ENCODE measurements at places on chromosomes 12 and 14.

DNA sequence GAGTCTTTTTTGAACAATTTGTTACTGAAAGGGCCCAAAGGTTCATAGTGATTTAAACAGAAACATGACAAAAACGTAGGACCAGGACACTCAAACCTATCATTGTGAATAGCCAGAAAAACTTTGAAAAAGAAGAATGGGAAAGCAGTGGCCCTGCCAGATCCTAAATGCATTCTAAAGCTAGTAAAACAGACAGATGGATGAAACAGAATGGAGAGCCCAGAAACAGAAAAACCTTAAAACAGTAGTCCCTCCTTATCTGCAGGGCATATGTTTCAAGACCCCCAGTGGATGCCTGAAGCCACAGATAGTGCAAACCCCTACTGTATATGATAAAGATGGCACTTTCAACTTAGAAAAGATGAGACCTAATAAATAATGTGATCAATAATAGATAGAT is 93.7 kb downstream of the KICS2 start:
- DNase-seq: no peak

DNA sequence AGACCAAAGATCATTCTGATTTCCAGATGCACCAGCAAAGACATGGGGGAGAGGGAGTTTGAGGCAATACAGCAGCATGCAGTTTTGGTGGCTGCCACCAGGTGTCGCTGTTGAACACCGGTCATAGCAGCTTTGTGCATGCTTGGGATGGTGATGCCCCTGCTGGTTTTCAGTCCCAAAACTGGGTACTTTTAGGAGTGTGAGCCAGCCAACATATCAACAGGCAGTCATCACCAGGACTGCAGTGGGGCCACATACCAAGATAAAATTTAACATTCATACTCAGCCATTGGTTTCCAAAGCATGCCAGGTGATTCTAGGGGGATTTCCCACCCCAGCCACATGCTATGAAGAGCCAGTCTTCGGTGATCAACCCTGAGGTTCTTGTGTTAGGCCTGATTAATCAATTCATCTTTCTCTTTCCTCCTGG is 64.2 kb downstream of the PHETA1 start:
- DNase-seq: no peak

DNA sequence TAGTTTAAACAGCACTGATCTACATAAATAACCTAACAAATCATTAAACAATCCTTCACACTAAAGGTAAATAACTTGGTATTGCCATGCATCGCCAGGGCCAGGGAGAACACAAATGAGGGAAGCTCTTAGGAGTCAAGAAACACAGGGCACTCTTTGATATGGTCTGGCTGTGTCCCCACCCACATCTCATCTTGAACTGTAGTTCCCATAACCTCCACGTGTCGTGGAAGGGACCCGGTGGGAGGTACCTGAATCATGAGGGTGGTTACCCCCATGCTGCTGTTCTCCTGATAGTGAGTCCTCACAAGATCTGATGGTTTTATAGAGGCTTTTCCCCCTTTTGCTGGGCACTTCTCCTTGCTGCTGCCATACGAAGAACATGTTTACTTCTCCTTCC is 17.3 kb downstream of the TMEM132D start:
- DNase-seq: no peak

GRCh38 chr12:126706300-126706699 is 1560.7 kb upstream of the TMEM132C start:
- DNase-seq: no peak

DNA sequence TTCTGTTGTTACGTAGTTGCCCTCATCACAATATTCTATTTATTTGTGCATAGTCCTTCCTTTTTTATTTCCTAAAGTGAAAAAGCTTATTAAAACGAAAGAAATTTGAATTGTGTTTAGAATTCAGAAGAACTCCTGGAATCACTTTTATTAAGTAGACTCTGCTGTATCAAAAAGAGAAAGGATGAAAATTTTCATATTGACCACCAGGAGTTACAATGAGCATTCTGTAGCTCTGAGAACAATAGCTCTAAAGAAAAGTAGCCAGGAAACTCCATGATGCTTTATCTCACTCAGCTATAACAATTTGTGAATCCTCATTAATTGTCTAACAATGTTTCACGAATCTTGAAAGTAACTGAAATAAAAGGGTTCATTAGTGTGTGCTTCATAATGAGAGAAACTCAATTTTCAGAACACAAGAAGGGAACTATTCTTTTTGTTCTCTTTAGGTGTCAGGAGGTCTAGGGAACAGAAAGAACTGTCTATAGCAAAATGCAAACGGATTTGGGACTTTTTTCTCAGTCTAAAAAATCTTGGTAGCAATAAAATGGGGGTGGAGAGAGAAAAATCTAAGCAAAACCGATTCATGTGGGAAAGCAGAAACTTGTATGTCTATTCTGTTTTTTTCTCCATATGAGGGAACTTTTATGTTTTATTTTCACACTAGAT is 19.3 kb downstream of the ASCL1 start:
- DNase-seq: no peak

DNA sequence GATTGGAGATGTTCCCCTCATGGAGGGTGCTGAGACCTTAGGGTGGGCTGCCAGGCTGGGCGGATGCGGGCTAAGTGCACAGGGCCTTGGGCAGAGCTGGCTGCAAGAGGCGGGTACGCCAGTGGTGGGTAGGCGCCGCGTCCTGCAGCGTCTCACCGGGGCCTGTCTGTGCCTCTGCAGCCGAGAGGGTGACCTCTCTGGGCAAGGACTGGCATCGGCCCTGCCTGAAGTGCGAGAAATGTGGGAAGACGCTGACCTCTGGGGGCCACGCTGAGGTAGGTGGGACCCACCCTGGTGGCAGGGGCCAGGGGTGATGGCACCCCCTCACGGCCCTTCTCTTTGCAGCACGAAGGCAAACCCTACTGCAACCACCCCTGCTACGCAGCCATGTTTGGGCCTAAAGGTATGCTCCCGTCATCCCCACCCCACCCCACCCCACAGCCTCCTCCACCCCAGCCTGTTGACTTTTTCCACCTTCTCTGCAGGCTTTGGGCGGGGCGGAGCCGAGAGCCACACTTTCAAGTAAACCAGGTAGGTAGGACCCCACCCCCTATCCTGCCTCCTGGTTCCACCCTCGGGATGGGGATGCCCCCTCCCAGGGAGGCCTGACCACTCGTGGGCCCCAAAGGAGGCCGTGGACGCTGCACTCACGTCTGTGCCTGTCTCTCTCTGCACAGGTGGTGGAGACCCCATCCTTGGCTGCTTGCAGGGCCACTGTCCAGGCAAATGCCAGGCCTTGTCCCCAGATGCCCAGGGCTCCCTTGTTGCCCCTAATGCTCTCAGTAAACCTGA is 1.5 kb downstream of the CRIP1 start:
- no peak for DNase-seq

DNA sequence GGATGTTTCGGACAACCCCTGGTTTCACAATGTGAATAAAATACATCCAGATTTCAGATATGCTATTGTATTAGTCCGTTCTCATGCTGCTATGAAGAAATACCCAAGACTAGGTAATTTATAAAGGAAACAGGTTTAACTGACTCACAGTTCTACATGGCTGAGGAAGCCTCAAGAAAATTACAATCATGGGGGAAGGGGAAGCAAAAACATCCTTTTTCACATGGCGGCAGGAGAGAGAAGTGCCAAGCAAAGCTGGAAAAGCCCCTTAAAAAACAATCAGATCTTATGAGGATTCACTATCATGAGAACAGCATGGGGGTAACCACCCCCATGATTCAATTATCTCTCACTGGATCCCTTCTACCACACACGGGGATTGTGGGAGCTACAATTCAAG is 451.7 kb downstream of the MDGA2 start:
- no peak for DNase-seq

DNA sequence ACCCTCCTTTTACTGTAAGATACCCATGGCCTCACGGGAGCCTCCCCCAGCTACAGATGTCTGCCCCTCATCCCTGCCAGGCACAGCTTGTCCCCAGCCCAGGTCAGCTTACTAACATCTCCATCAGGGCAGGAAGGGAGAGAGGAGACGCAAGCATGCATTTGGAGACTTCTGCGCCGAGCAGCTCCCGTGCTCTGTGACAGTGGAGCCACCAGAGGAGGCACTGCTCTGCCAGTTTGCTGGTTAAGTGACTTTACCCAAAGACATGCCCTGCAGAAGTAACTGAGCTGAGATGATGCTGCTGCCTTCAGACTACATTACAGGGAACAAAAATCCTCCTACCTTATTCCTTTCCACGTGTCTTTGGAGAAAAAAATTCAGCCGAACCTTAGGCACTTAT is 133.4 kb downstream of the ESRRB start:
- no peak for DNase-seq

DNA sequence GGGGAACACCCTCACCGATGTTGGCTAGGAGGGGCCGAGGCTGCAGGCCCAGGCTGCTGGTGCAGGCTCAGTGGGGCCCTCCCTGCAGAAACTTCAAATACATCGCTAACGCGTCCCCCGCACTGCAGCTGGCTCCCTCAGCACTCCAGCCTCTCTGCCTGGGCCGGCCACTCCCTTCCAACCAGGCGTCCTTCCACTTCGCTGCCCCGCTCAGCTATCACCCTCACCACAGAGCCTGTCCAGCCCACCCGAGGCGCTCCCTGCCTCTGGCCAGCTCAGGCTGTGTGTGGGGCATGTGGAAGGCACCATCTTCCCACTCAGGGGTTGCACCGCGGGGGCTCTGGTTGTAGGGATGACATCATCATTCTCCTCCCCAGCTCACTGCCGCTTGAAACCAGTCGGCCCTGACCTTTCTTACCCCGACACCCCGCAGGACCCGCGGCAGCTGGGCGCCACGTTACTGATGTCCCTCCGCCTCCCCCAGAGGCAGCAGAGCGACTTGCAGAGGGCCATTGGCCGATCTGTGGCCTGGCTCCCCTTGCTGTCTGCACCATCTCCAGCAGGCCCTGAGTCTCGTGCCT is 199.9 kb upstream of the RTL1 start:
- no peak for DNase-seq

DNA sequence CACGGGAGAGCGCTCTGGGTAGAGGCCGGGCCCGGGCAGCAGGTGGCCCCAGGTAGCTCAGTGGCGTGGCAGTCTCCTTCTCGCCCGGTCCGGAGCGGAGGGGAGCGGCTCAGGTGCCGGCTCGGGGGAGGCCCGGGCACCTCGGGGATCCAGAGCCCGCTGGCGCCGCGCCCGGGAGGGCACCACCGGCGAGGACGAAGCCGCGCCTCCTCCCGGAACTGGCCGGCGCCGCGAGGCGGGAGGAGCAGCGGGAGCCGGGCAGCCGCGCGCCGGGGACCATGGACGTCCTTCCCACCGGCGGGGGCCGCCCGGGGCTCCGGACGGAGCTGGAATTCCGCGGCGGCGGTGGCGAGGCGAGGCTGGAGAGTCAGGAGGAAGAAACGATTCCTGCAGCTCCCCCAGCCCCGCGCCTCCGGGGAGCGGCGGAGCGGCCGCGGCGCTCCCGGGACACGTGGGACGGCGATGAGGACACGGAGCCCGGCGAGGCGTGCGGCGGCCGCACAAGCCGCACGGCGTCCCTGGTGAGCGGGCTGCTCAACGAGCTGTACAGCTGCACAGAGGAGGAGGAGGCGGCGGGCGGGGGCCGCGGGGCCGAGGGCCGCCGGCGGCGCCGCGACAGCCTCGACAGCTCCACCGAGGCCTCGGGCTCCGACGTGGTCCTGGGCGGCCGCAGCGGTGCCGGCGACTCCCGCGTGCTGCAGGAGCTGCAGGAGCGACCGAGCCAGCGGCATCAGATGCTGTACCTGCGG is 21.5 kb upstream of the GNS start:
- DNase-seq: no peak

GRCh38 chr12:92010853-92011701 is 134.6 kb downstream of the BTG1 start:
- DNase-seq: no peak

DNA sequence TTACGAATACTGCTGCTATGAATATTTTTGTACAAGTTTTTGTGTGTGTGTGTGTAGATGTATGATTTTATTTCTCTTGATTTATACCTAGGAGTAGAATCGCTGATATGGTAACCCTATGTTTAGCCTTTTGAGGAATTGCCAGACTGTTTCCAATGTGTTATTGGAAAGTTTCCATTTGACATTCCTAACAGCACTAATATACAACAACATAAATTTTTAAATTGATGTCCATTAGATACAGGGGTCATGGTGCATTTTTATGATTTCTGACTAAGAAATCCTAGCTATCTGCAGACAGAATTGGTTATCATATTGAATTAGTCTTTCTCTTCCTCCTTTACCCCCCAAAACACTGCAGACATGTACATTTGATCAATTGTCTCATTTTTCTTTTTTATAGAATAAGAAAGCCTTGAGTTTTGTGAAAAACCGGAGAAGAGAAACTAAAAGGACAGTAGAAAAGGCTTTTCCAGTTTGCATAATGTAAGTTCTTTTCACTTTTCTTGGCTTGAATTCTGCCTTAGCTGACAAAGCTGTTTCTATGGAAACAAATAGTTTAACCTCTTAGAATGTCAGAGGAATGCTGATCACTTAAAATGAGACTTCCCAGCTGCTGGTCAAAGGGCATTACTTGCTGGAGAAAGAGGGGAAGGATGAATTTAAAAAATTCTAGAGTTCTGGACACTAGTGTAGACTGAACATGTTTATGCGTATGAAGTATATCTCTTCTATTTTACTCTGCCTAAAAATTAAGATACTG is 28.2 kb downstream of the PALS1 start:
- no peak for DNase-seq

GRCh38 chr12:48126953-48127630 is 7.9 kb downstream of the PFKM start:
- no peak for DNase-seq

DNA sequence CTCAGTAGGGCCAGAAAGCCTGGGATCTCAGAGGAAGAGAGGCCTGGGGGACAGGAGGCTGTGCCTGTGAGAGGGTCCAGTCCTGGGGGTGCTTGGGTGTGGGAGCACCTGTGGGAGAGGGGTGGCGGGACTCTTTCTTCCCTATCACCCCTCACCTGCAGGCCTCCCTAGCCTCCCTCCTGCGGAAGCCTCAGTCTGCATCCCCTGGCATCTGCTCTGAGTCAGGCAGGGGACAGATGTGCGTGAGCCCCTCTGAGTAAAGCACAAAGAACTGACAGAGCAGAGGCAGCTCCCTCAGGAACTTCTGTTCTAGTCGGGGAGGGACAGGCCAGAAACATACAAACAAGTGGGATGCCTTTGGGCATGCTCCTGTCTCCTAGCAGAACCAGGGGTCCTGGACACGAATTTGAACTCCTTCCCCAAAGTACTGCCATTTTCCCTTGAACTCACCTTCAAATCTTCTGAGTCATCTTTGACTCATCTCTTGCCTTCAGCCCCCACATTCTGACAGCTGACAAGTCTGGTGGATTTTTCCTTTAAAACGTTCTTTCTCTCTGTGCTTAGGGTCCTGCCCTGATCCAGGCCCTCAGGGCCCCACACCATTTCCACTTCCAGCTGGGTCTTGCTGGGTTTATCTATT is 8.5 kb upstream of the HSP90AA1 start:
- no peak for DNase-seq

DNA sequence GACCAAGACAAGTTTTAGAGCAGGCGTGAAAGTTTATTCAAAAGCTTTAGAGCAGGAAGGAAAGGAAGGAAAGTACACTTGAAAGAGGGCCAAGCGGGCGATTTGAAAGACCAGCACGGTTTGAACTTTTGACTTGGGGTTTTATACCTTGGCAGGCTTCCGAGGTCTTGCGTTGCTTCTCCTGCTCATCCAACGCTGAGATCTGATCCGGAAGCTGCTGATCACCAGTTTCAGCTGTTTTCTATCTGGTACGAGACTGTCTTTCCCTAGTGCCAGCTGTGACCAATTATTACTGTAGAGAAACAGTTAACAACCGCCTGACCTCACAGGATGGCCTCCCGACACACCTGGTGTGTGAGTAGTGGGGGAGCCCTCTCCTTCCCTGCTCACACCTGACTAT is 20.6 kb upstream of the SNRPF start:
- no peak for DNase-seq

- no peak for DNase-seq
Measured at GRCh38 chr12:124073356-124074035, 100.5 kb downstream of the ZNF664 start.
